ENCODE measurements at places on chromosomes 2 and 18.

DNA sequence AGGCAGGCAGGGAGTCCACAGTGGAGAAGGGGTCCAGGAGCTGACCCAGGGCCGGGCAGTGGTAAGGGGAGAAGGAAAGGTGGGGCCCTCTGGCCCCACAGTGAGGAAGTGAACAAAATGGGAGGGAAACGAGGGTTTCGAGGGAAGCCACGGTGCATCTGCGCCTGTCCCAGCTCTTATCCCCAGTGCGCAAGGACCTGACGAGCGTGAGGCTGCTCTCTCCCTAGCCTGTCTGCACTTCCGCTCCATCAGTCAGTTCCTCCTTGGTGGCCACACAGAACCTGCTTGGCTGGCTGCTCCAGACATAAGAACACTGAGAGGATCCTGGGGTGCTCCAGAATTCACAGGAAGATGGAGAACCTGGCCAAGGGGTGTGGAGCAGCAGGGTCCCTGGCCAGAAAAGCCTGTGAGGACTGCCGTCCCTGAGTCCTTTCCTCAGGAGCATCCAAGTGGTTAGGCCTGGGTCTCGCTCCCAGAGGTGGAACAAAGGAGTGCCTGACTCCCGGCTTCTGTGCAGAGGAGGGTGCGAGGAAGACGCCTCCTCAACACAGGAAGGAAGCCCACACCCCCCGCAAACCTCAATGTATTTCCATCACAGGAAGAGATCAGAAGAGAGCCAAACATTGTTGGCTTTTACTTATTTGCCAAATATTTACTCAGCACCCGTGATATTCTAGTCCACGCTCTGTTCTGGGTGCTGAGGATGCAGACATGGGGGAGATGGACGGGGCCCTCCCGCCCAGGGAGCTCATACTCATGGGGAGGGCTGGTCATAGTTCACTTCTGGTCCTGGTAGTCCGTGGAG lies 43.7 kb upstream of the SEMA4C start:
- DNase-seq: peak; percentile 75

DNA sequence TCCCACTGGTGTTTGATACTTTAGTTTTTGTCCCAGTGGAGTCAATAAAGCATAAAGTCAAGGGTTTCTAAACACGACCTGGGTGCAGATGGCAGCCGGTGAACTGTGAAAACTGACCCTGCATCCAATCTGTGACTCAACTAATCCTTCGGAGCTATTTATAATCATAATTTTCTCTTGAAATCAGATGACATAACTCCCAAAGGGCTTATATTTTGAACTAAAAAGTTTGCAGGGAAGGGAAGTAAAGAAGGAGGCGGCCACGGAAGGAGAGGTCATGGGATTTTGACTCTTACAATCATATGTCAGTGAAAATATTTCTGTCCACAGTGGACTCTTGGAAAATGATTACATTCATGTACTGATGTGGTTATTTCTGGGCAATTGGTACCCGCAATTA lies 178.5 kb downstream of the PDE1A start:
- no peak for DNase-seq

GRCh38 chr2:218332920-218333645 lies 23.6 kb upstream of the CATIP start:
- DNase-seq: no peak

DNA sequence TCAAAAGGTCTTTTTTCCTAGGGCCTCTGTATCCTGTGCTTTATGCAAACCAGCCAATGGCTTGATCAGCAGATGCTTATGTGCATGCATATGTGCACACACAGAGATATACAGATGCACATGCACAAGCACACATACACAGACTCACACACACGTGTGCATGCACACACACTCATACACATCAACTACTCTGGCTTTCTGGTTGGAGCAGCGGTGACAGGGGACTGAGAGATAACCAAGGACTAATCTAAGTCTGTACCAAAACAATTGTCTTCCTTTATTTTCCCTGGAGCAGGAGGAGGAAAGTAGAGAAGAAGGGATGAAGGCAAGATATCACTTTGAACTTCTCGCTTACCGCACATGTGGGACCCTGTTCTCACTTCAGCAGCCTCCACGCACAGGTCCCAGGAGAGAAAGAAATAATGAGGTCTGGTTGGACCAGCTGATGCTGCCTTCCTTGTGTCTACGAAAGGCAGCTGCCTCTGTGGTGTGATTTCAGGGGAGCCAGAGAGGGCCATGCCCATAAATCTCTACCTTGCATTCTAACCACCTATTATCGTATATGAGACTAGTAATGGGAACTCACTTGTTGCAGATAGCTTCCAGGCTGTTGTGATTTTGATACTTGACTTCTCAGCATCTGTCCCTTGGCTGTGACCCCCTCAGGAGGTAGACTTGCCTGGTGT lies 338.0 kb downstream of the EN1 start:
- no peak for DNase-seq

DNA sequence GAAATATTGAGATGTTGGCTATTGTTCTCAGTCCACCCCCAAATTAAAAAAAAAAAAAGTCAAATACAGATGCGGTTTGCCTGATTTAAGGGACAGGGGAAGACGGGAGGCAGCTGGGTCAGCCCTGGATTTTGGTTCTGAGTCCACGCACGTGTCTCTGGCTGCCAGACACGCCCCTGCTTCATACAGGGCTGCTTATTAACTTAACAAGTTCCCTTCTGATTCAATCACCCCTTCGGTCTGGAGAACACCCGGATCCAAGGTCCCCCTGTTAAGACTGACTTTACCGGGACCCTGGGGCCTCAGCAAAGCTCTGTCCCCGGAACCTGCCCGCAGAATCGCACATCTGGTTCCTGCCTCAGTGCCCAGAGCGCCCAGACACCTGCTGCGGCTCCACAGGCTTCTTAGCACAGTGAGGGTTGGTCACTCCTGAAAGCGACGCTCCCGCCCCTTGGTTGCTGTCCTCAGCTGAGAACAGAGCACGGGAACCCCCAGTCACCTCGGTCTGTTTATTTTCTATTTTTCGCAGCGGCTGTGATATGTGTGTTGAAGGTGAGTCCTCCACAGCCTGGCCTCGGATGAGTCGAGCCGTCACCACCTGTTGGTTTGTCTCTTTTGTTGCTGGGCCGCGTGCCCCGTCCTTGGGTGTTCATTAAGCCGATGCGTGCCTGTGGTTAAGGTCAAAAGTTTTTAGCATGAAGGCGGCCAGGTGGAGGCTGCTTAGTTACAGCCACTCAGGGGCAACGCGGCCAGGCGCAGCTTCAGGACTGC lies 57.2 kb downstream of the RTP5 start:
- no peak for DNase-seq

DNA sequence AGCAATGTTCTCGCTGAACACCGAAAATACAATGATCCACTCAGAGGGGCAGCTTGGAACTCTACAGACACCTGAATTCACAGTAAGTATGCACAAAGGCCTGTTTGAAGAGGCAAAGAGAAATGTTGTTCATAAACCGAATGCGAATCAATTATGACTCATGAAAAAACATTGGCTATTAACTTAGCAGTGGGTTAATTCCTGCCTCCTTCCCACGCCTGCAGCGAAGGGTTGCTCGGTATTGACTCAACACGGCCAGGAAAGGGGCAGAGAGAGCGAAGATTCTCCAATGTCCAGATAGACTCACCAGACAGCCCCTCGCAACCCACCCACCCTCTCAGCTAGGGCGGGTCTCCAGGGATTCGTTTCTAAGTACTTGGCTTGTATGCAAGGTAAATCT lies 9.4 kb downstream of the CRACDL start:
- DNase-seq: no peak

GRCh38 chr2:29589440-29590103 lies 331.8 kb downstream of the ALK start:
- no peak for DNase-seq

DNA sequence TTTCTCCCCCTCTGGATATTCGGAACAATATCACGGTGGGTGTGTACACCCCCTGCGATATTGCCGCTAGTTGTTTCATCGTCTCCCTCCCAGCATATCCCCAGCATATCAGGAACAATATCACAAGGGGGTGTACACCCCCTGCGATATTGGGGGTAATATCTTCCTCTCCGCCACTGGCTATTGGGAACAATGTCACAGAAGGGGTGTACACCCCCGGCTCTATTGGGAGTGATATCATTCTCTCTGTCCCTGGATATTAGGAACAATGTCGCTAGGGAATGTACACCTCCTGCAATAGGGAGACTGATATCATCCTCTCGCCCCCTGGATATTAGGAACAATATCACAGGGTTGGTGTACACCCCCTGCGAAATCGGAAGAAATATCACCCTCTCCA lies 1932.0 kb downstream of the SUCLG1 start:
- DNase-seq: no peak

- DNase-seq: no peak
Measured at GRCh38 chr2:3325458-3326181, 52.0 kb downstream of the EIPR1 start.

DNA sequence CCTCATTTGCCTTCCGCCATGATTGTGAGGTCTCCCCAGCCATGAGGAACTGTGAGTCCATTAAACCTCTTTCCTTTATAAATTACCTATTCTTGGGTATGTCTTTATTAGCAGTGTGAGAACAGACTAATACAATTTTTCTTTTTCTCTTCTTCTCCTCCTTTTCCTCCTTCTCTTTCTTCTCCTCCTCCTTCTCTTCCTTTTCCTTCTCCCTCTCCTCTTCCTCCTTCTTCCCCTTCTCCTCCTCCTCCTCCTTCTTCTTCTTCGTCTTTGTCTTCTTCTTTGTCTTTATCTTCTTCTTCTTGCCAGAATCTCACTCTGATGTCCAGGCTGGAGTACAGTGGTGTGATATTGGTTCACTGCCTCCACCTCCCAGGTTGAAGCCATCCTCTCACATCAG lies 20.2 kb downstream of the SKA1 start:
- DNase-seq: no peak

GRCh38 chr18:26809346-26809745 lies 56.2 kb downstream of the AQP4 start:
- no peak for DNase-seq

DNA sequence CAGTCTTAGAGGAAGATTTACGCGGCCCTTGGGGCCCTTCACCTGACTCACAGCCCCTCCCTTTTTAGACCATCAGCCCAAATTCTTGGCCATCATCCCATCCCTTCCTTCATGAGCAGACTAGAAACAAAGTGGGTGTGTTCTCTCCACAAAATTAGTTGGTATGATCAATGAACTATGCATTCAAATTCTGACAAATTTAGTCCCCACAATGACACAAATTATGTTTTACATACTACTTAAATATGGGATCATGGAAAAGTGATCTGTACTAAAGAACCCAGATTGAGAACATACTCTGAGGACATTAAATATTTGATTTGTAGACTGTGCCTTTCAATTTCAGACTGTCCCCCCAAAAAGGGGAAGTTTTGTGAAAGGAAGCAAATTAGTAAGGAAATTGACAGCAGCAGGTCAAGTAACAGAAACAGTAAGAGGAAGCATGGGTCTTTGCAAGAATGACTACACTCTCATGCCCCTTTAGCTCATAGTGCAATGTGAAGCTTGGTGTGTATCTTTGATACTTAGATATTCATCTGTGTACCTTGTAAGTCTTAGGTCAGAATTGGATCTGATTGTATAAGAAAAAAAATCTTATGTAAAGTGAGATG lies 2.2 kb upstream of the MAPRE2 start:
- DNase-seq: no peak

All from CD4-positive, alpha-beta T cell treated with Interleukin-6 for 4 hours (primary cell).